ENCODE measurements at places on chromosomes 7 and 10.

GRCh38 chr10:5906651-5907050 is 16.6 kb downstream of the FBH1 start:
- no peak for DNase-seq

DNA sequence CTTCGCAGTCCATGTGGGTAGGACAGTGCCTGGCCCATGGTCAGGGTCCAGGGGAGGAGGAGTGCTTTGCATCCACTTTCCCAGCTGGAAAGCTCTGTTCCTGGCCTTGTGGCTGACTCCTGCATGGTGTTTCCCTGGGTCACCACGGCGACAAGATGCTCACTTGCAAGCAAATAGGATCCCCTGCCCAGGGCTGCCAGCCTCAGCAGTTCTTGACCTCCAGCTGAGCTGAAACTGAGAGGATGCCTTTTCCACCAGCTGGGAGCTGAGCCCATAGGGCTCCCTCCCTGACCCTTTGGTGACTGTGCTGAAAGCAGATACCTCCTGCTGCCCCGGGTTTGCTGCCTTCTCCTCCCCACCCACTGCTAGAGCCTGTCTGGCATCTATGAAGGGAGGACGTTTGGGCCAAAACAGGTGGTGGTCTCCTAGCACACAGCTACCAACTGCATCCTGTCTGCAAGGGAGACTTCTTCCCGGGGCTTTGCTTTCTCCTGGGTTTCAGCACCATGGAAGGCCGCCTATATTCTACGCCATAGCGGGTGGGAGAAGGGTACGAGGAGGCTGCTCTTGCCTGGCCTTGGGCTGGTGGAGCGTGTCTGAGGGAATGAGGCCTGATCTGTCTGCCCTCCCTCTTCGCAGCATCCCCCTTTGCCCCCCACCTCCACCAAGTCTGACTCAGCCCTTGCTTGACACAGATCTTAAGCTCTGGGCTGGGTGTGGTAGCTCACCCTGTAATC is 34.4 kb downstream of the UBTD1 start:
- no peak for DNase-seq

- no peak for DNase-seq
Measured at GRCh38 chr7:36159618-36160017, 6.6 kb downstream of the EEPD1 start.

DNA sequence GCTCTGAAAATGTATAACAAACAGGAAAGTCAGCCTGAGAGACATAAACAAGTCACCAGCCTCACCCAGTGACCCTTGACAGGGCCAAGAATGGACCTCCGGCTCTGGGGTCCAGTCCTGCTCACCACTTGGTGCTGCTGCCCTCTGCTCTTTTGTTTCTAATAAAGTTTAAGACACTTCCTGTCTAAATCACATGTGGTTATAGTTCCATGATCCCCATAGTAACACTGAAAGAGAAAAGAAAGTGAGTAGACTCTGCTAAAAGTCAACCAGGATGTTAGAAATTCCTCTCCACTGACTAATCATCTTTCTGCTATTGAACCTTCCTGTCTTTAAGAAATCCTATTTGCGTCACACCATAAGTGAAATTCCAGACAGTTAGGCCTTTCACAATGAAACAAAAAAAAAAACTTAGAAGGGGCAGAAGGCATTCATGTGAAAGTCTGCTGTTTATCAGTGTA is 179.2 kb upstream of the BET1 start:
- no peak for DNase-seq

Data from SK-N-DZ (cell line).